ENCODE measurements at places on chromosomes 4 and X. TPM values are rescaled to one million over a fixed set of nuclear protein-coding genes. Genes with fewer than 3 reads are reported as not detected.

- no peak for DNase-seq
These were observed 3.1 kb upstream of the SLC26A1 start for GRCh38 chr4:996030-996996.

The CAMK2D gene
- 306 TPM for total RNA-seq

DNA sequence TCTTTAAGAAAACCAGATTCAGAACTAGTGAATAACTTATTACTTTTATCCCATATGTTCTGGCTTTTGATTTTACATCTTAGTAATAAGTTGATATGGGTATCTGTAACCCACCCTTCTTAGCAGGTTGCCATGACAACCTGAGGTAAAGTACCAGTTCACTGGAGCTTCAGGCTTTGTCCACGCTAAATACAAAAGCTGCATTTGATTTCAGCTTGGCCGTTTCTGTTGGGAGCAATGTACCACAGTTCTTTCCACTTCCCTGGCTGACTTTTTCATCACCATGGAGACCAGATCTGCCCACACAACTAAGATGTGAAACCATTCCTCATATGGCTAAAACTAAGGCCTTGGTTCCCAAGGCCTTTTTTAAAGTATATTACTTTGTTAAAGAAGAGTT is 26.1 kb downstream of the KLHL34 start:
- no peak for DNase-seq

GRCh38 chr4:180674619-180675358 is 1568.4 kb upstream of the TENM3 start:
- no peak for DNase-seq

The ARHGEF38 gene
- 0.47 TPM for total RNA-seq

- DNase-seq: no peak
These were observed 17.5 kb downstream of the GATB start for GRCh38 chr4:151743128-151743854.

- DNase-seq: no peak
These were observed 325.2 kb downstream of the LDB2 start for GRCh38 chr4:16573206-16573605.

DNA sequence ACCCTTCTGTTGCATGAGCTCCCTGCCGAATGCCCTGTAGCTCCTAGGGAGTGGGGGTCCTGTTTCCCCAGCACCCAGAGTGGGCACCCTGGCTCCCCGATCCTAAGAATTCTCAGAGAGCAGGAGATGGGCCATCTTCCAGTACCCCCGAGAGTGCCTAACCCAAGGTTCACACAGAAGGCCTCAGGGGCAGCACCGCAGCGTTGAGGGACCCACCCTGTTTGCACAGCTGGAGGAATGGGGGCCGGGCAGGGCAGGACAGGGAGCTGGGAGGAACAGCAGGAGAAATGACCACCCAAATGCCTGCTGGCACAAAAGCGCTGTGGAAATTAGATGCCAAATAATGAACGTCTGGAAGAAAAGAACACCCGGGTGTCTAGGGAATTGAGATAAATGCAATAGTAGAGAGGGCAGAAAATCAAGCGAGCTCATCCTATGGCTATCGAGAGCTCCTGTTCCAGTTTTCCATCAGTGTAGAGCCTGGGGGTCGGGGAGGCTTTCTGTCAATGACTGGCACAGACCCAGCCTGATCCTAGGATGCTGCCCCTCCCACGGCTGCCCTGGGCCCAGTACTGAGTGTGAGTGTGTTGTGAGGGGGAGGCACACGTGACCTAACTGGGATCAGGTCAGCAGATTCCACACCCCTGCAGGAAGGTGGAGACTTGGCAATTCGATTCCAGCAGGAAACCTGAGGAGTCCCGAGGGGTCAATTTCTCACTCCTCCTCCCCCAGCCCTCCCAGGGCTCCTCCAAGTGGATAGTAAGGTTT is 25.7 kb downstream of the SEPTIN6 start:
- no peak for DNase-seq

The REELD1 gene
- not detected for total RNA-seq

GRCh38 chr4:78940752-78941151 is 1.5 kb upstream of the PAQR3 start:
- no peak for DNase-seq

DNA sequence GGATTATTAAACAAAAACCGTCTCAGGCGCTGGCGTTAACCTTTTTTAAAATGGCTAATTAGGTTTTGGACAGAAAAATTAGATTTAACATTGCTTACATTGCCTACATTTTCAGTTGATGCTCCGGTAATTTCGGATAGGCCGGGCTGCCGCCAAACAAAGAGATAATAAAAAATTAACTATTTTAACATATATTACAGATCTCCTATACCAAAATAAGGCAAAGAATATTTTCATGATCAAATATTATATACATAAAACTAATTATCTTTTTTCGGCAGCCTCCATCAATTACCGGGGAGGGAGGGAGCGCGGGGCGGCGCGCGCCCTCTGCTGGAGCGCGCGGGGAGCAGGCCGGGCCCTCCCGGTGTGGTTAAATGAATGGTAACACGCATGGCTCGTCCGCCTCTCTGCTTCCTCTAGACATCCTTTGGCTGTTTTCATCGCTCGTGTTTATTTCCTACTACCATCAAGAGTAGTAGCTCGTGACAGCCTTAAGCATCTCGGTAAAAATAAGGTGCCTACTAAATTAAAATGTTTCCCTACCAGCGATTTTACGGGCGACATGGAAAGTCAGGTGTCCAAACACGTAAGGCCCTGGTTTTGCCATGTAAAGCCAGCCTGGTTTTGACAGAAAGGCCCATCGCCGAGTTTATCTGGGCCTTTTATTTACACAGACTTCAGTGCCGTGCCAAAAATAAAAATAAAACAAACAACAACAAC is 52.4 kb upstream of the TMEM33 start:
- peak; percentile 39 for DNase-seq

DNA sequence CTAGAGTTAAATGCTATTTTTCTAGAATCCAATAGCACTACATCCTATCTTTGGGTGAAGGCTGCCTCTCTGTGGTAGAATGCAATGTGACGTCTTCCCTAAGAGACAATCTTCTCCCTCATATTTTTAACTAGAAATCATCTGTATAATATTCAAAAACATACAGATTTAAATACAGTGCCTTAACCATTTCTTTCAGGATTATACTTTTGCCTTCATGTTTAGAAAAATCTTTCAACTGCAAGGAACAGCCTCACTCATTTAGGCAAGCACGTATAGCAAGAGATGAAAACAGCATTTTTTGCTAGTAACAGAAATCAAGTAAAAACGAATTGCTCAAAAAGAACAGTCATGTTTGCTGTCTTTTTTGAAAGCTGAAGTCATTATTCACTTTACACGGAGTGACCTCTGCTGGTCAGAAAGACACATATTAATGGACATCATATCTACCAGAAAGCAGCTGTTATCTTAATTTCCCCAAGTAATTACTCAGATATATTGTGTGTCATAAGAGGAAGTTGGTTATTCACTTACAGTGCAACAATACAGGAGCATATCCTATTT is 422.3 kb downstream of the STPG2 start:
- DNase-seq: peak; percentile 57

DNA sequence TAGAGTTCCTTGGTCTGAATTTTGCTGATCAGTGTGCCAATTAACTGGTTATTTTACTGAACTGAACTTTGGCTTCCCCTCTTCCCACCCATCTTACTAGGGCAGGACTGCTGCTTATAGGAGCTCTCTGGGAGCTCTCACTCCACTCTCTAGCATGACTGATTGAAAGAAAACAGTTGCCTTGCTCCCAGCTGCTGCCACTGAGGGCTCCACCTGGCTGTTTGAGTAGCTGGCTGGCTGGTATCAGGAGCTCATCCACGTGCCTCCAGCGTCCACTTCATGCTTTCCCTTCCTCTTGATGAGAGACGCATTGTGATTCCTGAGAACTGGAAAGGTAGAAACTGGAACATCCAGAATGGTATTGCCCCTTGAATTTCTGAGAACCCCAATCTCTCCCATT is 73.0 kb upstream of the KLHL13 start:
- DNase-seq: no peak

- DNase-seq: no peak
These were observed 804.9 kb downstream of the RAB28 start for GRCh38 chr4:12679217-12679616.

DNA sequence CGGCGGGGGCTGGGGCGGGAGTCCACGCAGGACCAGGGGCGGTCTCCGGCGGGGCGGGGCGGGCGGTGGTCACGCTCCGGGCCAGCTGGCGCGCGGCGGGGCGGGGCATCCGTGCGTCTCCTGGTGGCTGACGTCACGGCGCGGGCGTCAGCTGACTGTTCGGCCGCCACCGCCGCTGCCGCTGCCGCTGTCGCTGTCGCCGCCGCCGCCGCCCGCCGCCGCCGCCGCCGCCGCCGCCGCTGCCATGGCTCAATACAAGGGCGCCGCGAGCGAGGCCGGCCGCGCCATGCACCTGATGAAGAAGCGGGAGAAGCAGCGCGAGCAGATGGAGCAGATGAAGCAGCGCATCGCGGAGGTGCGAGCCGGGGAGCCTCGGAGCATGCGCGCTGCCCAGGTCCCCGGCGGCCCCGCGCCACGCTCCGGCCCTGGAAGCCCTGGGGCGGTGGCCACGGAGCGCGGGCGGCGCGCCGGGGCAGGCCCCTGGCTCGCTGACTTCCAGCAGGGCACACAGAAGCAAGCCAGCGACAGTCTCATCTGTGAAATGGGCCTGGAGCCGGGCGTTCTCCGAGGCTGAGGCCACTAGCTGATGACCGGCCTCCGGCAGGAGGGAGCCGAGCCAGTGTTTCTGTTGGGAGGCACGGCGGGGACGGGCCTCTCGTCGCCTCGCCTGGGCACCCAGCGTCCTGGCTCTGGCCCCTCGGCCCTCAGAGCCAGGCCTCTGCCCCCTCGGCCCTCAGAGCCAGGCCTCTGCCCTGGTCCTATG is at the start of gene FAM50A:
Gene FAM50A (plus strand): TSS at position 150 of the 763 bp plus-strand sequence. CDS start 95 bp downstream, at position 245.
- peak; percentile 68 for DNase-seq

DNA sequence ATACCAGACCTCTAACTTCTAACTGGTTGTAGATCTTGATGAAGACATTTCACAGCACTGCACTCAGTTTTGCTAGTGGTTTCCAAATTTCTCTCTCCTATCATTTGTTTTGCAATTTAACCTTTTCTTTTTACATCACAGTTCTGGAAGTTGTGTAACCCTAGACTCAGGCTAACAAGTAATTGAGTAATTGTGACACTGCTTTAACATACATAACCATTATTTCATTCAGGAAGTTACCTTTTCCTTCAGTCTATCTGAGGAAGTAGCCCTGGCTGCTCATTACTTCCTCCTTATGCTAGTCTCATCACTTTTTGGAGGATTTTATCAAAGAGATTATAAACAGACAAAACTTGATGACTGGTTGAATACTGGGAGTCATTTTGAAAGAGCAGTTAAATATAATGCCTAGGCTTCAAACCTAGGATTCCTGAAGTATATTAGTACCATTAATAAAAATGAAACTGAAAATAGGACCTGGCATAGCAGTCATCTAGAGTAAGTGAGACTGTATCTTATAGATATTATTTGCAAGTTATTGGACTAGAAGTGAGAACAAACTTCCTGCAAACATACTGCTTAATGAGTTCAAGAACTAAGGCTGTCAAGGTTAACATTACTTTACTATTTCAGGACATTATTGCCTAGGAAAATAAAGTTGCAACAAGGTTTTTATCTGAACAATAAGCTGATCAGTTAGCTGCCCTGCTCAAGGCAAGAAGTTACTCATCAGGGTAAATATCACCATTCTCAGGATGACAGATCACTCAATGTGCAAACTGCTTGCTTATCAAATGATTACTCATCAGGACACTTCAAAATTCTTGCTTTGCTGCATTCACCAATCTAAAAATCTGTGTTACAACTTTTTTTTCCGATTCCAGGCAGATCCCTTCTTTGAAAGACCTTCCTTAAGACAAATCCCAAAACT is 25.6 kb upstream of the TEX13C start:
- DNase-seq: no peak

- no peak for DNase-seq
These were observed 181.3 kb downstream of the RAB28 start for GRCh38 chr4:13302876-13303275.

- DNase-seq: no peak
These were observed 224.1 kb downstream of the ARHGAP10 start for GRCh38 chr4:147955827-147956558.

DNA sequence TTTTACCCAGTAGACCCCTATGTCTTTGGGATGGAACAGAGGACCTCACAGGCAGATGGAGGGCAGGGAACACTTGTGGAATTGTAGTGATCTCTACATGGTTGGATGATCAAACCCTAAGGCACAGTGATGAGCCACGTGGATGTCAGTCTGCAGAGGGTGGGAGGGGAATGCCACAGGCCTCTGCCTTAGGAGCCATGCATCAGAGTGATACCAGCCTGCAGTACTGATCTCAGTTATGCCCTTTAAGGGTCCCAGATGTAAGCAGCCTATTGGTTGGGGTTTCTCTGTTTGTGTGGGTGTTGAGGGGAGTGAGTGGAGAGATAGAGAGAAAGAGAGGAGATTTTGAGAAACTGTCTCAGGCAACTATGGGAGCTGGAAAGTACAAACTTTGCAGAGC is 39.9 kb upstream of the XAGE1B start:
- DNase-seq: no peak

The CTAG1B gene
- total RNA-seq: not detected

The RHOXF1 gene
- not detected for total RNA-seq

GRCh38 chrX:102652031-102652688 is 877 bp downstream of the GPRASP1 start:
- peak; percentile 9 for DNase-seq

DNA sequence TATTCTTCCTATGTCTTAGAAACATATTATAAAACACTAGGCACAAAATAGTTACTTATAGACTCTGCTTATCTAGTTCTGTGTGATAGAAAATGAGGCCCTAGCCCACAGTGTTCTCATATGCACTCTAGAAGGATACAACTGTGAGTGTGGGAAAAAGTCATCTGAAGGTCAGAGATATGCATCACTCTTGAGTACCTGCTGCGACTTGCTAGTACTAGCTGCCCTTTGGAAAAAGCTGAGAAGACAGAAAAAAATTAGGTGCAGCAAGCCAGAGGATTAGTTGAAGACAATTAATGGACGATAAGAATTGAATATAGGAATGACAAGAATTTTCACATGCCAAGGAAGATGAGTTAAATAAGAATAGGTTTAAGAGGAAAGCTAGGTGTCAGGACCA is 61.3 kb downstream of the MTHFD2L start:
- no peak for DNase-seq

GRCh38 chrX:24672701-24673190 is 21.0 kb upstream of the POLA1 start:
- DNase-seq: no peak

- DNase-seq: peak; percentile 52
These were observed 465 bp downstream of the BMPR1B start for GRCh38 chr4:94758141-94758699.

- DNase-seq: no peak
These were observed 30.4 kb downstream of the ACOX3 start for GRCh38 chr4:8410066-8410625.

The CSAG3 gene
- not detected for total RNA-seq

The DCLK2 gene
- total RNA-seq: 21.5 TPM

GRCh38 chr4:21577056-21577455 is 371.5 kb downstream of the KCNIP4 start:
- DNase-seq: no peak

The LRIT3 gene
- total RNA-seq: not detected

DNA sequence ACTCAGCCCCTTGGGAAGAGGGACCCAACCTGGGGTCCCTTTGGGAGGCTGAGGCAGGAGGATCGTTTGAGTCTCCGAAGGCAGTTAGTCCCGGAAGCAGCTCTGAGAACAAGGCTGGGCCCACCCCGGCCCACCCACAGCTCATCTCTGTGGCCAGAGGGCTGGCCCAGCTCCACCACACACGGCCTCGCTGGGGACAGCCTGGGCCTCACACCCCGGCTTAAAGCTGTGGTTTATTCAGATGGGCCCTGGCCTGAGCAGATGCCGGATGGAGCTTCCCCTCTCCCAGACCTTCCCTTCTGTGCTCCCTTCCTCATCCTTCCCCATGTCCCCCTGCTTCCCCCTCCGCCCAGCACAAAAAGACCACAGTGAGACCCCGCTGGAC is 54.4 kb downstream of the FAM53A start:
- peak; percentile 20 for DNase-seq

All from myocyte (in vitro differentiated cells).